ENCODE measurements at places on chromosomes 4 and X.

- no peak for DNase-seq
These were observed 474.2 kb upstream of the GRID2 start for GRCh38 chr4:91829531-91829930.

DNA sequence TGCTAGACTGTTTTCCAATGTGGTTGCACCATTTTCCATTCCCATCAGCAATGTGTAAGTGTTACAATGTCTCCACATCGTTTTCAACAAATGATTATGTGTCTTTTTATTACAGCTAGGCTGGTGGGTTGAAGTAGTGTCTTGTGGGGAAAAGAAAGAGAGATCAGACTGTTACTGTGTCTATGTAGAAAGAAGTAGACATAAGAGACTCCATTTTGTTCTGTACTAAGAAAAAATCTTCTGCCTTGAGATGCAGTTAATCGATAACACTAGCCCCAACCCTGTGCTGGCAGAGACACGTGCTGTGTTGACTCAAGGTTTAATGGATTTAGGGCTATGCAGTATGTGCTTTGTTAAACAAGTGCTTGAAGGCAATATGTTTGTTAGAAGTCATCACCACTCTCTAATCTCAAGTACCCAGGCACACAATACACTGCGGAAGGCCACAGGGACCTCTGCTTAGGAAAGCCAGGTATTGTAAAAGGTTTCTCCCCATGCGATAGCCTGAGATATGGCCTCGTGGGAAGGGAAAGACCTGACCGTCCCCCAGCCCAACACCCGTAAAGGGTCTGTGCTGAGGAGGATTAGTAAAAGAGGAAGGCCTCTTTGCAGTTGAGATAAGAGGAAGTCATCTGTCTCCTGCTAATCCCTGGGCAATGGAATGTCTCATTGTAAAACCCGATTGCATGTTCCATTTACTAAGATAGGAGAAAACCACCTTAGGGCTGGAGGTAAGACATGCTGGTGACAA lies 23.0 kb upstream of the UGT2B15 start:
- DNase-seq, result no peak

- no peak for DNase-seq
These were observed 52.5 kb downstream of the LNX1 start for GRCh38 chr4:53538756-53539155.

- DNase-seq, result no peak
These were observed 760.2 kb downstream of the STIM2 start for GRCh38 chr4:27620886-27621285.

GRCh38 chrX:68492583-68492982 lies 6.3 kb upstream of the YIPF6 start:
- no peak for DNase-seq

- no peak for DNase-seq
These were observed at the start of gene P2RY10 for GRCh38 chrX:78945186-78945912. Gene P2RY10, plus strand, starts transcription at chrX:78945391. Its CDS starts 15,130 bp downstream, at chrX:78960521.

GRCh38 chrX:110414273-110414672 lies 55.6 kb downstream of the RTL9 start:
- DNase-seq, result no peak

- DNase-seq, result no peak
These were observed 493.0 kb upstream of the FAM241A start for GRCh38 chr4:111652236-111652635.

GRCh38 chrX:121221322-121221977 lies 174.0 kb downstream of the GLUD2 start:
- no peak for DNase-seq

GRCh38 chr4:81421346-81422218 lies 50.1 kb downstream of the RASGEF1B start:
- DNase-seq, result no peak

- DNase-seq, result no peak
These were observed 161.6 kb upstream of the PRDX4 start for GRCh38 chrX:23505531-23506303.

DNA sequence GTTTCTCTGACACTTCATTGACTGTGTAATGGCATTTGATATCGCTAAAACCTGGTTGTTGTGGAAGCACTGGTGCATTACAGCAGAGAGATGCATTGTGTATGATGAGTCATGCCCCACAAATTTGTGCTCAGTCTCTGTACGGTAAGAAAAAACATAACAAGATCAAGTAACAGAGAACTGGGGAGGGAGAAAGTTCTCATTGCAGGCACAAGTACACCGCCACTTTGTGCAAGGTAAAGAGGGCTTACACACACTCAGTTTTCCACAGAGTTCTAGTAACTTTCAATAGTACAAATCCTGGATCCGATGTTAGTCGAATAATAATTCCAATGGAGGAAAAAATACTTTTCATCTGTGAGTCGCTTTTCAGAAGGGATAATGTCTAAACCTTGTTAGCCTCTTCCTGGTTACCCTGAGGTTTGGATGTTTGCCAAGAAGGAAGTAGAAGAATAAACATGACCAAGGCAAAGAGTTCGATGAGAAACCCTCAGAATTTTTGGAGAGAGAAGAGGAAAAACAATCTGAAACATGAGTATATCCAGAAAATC lies 512.5 kb upstream of the SLIT2 start:
- no peak for DNase-seq

DNA sequence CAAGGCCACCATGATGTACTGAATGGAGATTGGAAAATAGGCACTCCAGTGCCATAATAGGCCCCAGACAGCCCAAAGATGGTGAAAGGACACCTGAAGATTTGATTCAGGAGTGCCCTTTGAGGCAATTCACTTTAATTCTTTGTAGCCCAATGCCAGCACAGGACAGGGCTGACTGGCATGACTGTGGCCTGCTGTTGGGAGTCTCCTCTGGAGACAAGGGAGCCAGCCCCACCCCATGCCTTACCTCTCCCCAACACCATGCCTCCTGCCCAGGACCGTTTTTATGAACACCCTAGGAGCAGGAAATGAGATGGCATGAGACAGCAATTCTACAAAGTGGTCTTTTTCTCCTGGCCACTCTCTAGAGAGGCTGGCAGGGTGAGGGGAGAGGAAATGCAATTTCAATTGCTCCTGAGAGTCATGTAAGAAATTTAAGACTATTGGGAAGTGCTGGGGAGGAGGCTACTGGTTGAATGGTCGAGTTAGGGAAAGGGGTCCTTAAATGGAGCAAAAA lies 94.2 kb upstream of the MAMLD1 start:
- no peak for DNase-seq

All from activated naive CD8-positive, alpha-beta T cell treated with anti-CD3 and anti-CD28 coated beads, Interleukin-2, amount 50 U/mL, for 24 hours (primary cell).